NCI-H524 treated with DMSO at 0.1 percent for 48 hours (cell line): ENCODE measurements at places on chromosomes 3 and 15.

DNA sequence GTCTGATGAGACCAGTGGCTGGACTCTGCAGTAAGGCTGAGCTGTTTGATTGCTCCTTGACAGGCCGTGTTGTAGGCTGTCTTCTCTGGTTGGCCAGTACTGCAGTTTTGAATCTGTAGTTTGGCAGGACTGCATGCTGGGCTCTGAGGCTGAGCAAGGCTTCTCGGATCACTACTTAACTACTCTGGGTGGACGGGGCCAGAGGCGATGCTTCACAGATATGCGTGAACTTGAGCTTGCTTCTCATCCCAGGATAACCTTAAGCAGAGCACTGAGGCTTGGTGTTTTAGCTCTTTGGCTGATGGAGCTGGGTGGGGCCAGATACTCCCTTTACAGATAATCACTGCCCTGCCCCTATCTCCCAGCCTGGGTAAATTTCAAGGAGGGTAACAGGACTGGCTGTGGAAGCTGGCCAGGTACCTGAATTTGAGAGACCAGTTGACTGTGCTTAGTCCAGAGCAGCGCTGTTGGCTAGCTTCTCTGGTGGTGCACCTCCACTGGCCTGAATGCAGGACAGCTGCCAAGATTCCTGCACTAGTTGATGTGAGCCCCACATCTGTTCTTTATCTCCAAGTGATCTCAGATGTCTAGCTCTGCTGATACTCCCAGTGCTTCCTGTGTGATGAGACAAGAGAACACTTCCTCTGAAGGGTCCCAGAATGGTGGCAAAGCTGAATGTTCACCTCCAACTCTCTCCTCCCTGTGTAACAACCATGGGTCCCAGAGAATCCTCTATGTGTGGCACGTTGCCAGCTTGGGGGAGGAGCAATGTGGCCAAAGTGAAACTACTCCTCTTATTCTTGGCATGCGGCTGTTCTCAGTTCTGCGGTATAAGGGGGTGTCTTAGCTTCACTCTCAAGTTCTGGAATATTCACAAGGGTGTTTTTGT, 37.9 kb downstream of the RPL39L start:
- DNase-seq, result no peak

GRCh38 chr3:161038725-161039124, 66.4 kb downstream of the B3GALNT1 start:
- DNase-seq, result no peak

DNA sequence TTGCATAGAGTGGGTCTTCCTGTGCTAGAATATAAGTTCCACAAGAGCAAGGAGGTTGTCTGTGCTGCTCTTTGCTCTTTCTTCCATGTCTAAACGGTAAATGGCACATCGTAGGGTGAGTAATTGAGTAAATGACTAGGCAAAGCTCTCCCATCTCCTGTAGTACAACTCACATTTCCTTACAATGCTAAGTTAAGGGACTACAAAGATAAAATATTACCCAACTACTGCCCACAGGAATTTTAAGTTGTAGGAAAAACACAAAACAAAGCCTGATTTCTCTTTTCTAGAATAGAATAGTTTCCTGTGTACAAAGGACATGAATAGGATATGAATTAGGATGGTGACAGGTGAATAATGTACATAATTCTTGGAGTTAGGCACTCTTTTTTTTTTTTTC, 19.9 kb upstream of the LRIG1 start:
- no peak for DNase-seq

GRCh38 chr3:157786211-157786610, 283.0 kb upstream of the VEPH1 start:
- no peak for DNase-seq

GRCh38 chr3:60743631-60744164, 507.6 kb downstream of the FHIT start:
- no peak for DNase-seq

- DNase-seq, result no peak
Observed at GRCh38 chr15:78739206-78739605, 72.1 kb downstream of the ADAMTS7 start.

DNA sequence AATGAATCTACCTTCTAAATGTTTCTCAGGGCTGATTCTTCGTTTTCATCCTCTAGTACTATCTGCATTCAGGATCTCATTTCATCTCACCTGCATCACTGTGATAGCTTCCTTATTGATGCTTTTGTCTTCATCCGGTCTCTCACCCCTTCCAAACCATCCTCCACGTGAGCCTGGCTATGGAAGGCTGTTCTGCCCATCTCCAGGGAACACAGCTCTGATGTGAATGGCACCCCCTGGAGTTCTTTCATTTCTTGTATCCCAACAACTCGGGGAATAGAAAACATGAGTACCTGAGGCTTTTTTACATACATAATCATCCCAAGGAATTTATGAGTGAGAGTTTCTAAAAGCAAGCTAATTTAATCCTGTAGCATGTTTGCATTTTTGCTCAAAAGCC, 8.8 kb upstream of the DPPA4 start:
- no peak for DNase-seq

- no peak for DNase-seq
Observed at GRCh38 chr15:99427668-99428361, 138.0 kb upstream of the MEF2A start.

GRCh38 chr3:177760803-177761202, 563.5 kb upstream of the TBL1XR1 start:
- no peak for DNase-seq

- no peak for DNase-seq
Observed at GRCh38 chr3:123379041-123379830, 69.7 kb downstream of the ADCY5 start.

DNA sequence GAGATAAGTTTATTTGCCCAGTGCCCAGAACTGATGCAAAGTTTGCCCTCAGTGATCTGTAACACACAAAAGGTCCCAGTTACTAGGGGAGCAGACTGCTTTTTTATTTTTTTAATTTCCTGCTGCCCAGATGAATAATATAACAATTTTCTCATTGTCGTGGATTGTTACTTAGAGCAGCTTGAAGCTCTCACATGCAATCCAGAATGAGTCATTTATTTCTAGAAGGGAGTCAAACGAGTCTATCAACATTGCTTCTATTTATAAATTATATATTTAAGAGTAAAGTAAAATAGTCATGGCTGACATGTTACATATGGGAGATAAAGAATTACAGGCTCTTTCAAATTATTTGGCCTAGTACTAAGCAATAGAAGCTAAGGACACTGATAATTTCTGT, 41.3 kb downstream of the MEIS2 start:
- no peak for DNase-seq

DNA sequence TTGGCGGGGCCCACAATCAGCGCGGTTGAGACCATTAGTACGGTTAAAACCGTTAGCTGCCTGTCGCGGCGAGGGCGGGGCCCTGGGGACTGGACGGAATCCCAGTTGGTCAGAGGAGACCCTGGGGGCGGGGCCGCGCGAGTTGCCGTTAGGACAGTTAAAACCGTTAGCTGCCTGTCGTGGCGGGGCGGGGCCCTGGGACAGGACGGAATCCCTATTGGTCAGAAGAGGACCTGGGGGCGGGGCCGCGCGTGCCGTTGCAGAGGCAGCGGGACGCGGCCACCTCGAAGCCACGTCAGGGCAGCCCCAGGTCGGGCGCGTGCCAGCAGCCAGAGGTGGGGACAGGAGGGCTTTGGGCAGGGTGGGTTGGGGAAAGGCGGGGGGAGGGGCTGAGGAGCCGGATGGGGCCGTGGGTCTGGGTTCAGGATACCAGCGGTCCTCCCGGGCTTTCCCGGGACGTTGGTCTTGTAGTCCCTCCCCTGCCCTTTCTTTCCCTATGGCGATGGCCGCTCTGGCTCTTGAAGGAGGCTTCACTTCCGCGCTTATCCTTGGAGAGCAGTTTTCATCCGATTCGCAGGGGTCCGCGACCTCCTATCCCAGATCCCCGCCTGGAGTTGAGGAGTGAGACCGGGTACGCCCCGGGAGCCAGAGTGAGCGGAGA, 28.0 kb downstream of the KLHDC8B start:
- no peak for DNase-seq

GRCh38 chr15:40831861-40832260, 3.4 kb upstream of the PPP1R14D start:
- no peak for DNase-seq

DNA sequence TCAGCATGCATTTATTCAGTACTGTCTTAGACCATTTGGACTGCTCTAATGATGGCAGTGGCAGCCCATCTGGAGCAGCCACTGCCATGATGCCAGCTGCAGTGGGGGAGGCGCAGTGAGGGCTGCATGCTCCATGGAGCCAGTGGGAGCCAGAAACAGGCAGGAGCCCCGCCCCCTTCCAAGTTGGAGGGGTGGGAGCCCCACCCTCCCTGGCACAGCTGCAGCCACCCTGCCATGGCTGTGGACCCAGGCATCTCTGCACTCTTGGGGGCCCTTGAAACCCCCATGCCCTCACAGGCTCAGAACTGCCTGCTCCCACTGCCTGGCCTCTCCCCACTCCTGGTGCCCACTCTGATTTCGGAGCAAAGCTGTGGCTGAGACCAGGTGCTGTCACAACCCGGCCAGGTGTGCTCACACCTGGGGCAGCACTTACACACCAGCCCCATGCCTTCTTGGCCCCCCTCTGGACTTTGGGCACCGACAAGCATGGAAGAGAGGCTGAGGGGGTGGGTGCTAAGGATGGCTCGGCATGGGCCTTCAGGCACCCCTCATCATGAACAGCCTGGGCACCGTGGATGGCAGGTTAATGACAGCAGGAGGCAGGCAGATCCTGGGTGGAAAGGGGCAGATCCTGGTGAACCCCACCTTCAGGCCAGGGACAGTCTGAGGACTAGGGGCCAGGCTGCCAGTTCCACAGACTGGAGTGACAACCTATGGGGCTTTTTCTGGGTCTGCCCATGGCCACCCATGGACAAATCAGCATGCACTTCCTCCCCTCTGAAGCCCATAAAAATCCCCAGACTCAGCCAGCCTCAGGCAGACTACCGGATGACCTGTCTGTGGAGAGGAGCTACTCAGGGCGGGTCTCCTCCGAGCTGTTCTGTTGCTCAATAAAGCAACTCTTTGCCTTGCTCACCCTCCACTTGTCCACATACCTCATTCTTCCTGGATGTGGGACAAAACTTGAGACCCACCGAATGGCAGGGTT, 18.3 kb downstream of the TBC1D21 start:
- DNase-seq, result no peak

GRCh38 chr3:46947546-46947901, 29.0 kb downstream of the CCDC12 start:
- DNase-seq, result no peak

DNA sequence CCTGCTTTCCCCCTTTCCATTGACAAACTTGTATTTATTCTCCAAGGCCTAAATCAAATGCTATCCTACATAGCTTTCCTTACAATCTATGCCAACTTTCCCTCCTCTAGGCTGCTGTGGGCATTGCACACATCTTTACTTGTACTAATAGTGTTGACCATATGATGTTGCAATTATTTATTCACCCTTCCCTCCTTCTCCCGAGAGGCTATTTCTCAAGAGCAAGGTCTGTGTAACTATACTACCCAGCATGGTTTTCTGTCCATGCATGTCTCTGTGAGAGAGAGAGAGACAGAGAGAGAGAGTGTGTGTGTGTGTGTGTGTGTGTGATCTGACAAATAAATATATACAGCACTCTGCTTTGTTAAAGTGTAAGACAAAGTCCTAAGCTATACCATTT, 63.8 kb downstream of the GTPBP8 start:
- DNase-seq, result no peak

GRCh38 chr3:132283916-132284405, 33.2 kb upstream of the ACP3 start:
- no peak for DNase-seq

- no peak for DNase-seq
Observed at GRCh38 chr3:134445636-134446035, 40.1 kb downstream of the ANAPC13 start.

DNA sequence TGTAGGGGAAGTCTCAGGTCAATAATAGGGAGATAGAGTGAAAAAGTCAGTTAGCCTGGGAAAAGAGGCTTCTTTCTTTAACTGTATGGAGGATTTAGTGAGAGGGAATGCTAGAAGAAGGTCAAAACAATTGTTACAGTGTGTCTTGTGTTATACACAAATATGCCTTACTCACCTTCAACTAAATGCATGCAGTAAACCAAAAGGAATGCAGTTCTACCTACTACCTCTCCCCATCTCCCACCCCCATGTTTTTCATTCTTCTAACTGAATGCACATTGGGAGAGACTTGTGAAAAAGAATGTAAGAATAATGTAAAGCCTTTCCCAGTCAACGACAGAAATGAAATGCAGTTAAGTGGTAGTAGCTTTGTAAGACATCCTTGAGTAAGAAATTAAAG, 33.8 kb downstream of the CCDC66 start:
- DNase-seq, result no peak

DNA sequence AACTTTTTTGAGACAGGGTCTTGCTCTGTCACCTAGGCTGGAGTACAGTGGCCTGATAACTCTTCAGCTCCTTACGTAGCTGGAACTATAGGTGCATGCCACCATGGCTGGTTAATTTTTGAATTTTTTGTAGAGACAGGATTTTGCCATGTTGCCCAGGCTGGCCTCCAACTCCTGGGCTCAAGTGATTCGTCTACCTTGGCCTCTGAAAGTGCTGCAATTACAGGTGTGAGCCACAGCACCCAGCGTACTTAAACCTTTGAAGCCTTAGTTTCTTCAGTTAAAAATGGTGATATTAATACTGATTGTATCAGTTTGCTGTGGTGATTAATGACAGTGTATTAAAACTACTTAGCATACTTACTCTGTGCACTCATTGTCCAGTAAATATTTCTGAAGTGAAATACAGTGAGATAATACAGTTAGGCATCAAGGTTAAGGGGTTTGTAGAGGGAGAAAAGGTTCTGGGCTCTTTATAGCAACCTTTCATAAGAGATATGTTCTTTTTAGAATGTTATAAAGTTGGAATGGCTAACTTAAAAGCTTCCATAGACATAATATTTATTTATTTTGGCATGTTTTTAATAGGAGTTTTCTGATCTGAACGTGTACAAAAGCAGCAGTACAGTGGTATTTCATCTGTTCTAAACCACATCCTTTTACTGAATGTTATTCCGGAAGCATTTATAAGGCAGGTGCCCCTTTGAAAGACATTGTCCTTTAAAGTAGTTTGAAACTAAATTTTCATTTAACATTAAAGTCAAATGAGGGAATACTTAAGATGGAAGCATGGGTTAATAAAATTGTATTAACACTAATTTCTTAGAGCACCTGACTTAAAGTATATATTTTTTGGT, 23.6 kb downstream of the NCK1 start:
- DNase-seq, result no peak
